ENCODE measurements at places on chromosomes 5 and 9.

GRCh38 chr5:36657563-36657995 is 51.2 kb downstream of the SLC1A3 start:
- DNase-seq, result no peak

DNA sequence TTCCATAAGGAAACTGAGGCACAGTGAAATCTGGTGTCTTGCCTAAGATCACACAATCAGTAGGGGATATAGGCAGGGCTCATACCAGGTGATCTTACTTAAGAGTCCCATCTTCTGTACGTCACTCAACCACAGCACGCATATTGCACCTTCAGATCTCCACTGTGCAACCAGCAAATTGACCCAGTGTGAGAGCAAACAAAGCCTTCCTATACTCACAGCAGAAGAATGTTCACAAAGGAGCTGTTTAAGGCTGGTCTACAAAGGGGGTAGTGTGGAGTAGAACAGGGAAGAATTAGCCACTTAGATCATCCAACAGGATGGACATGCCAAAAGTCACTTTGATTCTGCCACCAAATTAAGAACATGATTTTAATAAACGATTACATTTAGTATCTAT is 305.9 kb downstream of the SLIT3 start:
- DNase-seq, result no peak

DNA sequence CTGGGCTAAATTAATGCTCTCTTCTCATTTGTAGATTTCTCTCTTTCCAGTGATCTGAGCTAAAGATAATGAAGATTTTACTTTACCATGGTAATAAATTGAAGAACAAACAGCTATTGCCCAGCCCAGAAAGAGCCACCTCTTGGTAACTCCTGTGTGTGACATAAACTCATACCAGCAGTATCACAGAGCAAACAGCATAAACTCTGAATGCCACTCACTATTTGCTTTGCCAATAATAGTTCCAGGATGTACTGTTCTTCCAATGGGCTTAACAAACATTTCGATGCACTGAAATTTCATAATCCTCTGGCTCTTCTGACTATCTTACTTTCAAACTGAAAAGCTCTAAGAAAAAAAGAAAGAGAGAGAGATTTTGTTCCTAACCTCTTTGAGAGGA is 69.8 kb upstream of the RASEF start:
- no peak for DNase-seq

DNA sequence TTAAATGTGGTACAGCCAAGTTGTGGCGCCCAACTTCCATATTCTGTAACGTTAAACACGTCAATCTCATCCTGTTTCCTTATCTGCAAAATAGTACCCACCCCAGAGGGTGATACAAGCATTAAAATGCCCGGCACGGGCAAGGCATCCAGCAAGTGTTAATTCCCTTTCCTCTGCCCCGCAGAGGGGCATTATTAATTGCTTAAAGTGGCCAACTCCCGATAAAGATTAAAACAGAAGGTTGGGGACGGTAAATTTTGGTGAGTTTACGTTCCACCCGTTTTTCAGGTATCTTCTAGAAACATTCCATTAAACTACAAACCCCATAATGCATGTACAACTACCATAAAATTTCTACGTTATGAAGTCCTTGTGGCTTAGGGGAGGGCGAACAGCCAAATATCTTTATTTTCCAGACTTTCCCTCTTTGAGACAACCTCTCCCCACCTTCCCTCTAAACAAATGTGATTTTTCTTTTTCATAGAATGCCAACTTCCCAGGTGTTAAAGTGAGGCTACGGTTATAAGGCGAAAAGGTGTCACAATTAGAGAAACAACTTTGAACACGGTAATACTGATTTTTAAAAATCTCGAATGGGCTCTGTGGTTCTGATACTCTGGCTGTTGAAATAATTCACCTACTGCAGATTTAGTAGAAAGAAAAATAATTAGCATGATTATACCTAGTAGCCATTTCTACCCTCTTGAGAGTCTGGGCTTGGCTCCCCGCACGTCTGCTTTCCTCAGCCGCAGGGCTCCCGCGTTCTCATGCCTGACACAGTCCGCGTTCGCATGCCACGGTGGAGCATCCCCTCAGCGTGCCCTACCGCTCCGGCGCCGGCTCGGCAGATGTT is 1.2 kb upstream of the GPBP1 start:
- DNase-seq, result no peak

DNA sequence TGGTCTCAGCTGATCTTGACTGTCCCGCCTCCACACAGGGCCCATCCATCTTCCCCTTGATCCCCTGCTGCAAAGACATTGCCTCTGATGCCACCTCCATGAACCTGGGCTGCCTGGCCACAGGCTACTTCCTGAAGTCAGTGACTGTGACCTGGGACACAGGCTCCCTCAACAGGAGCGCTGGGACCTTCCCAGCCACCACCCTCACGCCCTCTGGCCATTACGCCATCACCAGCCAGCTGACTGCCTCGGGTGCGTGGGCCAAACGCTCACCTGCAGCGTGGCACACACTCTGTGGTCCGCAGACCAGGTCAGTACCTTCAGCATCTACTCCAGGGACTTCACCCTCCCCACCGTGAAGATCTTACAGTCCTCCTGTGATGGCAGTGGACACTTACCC is 71.9 kb downstream of the INSL6 start:
- DNase-seq, result no peak

Data from HEK293T (cell line).